ENCODE measurements at places on chromosomes 4 and X.

GRCh38 chr4:174713181-174713580 is 115.9 kb downstream of the GLRA3 start:
- no peak for DNase-seq

DNA sequence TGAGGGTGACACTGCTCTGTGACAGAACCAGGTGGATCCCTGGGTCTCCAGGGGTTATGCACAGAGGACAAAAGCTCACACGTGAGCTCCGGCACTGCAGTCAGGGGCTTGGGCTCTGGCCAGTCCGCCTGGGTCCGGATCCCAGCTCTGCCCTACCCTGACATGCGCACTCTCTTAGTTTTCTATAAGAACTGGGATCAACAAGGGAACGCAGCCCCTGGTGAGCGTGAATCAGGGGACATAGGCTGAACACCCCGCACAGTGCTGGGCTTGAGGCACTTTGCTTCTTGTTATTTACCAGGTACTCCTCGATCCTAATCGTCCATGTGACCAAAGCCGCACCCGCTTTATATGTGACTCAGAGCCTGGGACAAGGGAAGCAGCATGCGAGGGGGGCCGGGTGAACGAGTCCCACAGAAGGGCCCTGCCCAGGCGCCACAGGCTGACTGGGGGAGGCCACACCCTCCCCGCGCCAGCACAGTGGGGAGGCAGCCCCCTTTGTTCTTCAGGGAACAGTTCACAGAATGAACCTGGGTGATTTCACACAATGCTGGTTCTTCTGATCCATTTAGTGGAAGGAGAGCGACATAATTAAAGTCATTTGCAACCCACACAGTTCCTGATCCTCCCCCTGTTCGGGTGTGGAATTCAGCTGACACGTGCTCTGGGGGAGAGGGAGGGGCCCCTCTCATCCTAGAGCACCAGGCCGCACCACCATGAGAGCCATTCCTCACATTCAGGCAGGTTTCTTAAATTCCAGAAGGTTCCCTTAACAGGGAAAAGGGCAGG is 55.5 kb downstream of the WFS1 start:
- DNase-seq: no peak

DNA sequence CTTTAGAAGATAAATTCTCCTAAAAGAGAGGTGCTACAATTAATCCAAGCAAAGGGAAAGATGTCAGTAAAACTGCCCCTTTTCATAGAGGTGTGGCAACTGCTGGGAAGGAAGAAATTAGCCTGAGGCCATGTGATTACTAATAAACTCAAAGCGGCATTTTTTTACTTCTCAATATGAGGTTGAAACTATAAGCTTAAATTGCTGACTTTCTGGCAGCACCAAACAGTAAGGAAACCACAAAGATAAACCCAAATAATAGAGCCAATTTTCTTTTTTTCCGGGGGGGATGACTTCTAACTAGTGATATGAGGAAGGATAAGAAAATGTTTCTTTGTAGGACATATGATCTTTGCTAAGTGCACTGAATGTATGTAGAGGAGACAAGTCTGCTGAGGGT is 30.9 kb downstream of the AR start:
- DNase-seq: no peak

GRCh38 chrX:153638436-153639176 is 8.4 kb upstream of the DUSP9 start:
- DNase-seq: no peak

DNA sequence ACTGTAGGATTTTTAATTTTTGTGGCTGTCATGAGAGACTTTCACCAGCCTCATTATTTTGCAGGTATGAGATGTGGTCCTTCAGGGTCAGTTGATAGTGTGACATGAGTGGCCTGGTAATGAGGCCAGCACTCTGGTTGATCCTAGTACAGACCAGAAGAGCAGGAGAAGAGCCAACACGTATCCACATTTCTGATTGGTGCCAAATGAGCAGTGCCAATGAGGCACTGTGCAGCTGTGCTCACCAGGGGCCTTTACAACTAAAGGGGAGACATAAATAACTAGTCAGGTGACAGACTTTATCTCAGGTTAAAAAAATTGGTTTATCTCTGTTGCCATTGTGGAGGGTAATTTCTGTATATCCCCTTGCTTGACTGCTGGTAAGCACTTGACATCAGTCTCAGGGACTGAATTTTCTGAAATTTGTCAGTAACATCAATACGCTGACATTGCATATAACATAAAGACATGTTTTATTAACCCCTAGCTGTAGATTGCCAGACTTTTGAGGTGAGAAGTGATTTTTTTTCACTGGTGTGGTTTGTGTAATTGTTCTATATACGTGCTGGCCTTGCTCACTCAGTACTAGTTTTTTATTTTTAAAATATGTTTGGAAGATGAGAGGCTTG is 101.2 kb downstream of the AFF1 start:
- DNase-seq: no peak

- no peak for DNase-seq
These were observed 6.9 kb downstream of the SHROOM3 start for GRCh38 chr4:76441881-76442280.

- no peak for DNase-seq
These were observed 194.6 kb upstream of the FTHL17 start for GRCh38 chrX:31266203-31267076.

DNA sequence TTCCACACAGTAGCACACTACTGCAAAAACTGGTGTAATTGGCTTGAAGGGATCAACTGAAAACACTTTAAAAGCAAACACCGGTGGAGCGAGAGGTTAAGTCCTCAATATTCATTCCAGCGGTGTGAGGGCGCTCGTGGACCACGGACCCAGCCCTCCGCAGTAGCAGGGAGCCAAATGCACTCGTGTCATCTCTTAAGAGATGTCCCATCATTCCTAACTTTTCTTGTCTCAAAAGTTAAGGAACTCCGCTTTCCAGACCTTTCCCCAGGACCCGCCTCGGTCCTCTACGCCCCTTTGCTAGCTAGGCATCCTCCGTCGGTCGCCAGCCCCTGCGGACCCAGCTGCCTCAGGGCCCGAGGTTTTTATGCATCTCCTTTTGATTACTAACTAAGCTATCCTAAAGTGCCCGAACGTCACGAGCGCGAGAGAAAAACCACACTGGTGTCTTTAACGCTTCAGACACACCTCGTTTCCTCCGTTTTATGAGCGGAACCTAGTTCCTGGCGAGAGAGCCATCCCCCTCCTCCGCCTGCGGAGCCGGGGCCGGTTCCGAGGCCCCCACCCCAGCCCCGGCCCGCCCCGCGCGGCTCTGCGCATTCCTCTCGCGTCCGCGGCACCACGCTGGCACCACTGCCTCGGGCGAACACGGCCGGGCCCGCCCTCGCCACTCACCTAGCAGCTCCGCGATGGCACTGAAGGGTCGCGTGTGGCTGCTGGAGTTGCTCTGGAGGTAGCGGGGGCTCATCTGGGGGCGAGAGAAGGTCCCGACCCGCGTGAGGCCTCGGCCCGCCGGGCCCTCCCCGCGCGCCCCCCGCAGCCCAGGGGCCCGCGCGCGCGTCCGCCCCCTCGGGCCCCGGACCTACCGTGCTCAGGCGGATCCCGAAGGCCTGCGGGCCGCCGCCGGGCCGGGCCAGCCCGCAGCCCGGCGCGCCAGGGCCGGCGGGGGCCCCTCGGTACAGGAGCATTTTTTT is 723 bp downstream of the MORC4 start:
- peak; percentile 7 for DNase-seq

DNA sequence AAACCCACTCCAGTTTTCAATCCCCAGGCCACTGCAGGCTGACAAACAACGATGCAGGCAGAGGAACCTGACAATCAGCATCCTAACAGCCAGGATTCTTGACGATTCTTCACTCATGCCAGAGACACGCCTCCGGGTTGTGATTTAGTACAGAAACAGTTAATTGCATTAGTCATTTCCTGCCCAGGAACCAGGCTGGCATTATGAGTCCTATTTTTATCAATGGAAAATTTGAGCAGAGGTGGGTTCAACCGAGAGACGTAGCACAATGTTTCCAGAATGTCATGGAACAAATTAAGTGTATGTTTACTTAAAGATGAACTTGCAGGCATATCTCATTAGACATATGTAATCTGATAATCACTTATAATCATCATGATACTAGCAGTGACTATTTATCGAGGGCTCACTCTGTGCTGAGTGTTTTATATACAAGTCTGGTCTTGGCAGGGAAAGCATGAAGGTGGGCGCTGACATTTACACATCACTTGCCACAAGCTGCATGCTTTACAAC is 159.7 kb downstream of the NSUN7 start:
- no peak for DNase-seq

GRCh38 chr4:118968813-118969212 is 80.2 kb downstream of the SYNPO2 start:
- no peak for DNase-seq

DNA sequence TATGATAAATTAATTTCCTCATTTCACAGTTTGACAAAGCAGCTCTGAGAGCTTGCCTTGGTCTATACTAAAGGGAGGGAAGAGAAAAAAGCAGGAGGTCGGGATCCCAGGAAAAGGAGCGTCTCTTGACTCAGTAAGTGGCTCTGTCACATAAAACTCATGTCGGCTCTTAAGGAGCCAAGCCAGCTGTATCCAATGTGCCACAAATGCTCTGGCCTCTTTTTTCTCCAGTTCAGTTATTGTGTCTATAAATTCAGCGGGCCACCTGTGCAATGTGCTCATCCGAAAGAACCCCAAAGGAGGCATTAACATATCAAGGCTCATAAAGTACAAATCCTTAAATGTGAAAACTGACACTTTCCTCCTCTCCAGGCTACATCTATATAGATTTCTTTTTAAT is 337.7 kb upstream of the FAM241A start:
- DNase-seq: no peak

DNA sequence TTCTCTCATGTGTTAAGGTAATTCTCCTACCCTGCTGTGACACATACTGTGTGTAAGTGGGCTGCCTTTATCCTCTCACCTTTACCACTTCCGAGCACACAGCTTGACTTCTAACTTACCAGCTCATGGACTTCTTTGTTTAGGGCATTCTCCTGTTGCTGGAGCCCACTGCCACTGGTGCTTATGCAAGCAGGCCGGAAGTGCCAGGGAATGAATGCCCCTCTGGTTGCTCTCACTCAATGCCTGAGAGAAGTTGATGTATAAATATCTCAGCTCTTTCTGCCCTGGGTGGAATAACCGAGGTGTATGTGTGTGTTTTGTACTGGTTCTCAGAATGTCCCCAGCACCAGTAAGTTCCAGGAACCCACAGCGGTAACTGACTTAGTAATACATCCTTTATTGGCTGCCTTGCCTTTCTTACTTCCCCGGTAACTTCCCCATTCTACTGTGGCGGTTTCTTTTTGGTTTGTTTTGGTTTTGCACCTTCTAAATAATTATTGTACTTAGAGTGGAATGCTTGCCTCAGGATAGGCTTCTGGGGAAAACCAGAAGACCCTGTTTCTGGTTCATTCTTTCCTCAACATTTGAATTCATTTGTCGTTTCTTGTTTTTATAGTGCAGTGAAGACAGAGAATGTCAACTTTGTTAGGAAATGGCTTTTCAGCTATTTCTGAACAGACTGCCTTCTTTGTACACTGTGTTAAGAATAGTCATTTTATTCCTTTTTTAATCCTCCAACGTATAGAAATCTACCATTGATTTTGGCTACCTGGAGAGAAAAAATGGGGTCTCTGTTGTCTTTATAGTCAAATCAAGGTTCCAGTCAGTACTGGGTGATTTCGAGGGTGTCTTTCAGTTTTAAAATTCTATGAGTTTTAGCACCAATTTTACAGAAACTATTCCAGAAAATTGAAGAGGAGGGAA is 45.4 kb downstream of the CXorf58 start:
- peak; percentile 4 for DNase-seq

GRCh38 chr4:83389756-83390505 is 55.3 kb upstream of the HPSE start:
- DNase-seq: no peak

DNA sequence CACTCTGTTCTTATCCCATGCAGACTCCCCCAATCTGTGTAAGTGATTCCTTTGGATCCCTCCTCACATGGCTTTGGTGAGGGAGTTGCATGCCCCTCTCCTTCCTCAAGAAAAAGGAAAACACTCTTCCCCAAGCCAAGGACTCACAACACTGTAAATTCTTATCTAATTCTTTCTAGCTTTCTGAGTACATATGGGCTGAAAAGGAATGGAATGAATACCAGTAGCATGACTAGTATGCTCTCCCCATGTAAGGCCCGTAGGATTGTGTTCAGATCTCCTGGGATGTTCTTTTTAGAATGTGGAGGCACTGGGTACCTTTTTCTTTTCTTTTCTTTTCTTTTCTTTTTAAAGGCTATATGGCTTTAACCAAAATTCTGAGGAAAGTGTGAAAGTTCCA is 17.0 kb upstream of the MAGED1 start:
- no peak for DNase-seq

DNA sequence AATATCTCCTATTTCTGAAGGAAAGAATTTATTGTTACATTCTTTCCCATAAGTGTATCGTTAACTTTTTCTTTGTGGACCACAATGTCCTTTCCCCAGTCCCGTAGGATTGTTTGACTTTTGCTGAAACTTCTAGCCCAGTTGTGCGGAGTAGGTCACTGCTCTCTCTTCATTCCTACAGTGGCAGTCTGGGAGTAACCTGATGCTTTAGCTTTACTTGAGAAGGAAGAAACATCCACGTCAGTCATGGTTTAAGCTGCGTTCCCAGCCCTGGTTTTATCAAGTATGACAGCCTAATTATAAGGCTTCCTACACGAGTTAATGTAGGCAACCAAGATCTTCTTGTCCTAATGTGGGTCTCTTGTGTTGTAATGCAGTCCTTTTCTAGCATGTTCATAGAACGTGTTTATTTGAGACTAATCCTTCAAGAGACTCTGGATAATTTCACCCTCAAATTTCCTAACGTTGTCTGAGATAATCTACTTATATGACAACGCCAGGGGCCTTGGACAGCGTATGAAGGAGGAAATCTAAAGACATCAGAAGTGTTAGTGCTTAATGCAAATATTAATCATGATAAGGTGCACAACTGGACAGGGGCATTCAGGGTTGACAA is 40.8 kb upstream of the GRPR start:
- DNase-seq: no peak

GRCh38 chr4:1400191-1400805 is 5.9 kb downstream of the NKX1-1 start:
- DNase-seq: no peak

DNA sequence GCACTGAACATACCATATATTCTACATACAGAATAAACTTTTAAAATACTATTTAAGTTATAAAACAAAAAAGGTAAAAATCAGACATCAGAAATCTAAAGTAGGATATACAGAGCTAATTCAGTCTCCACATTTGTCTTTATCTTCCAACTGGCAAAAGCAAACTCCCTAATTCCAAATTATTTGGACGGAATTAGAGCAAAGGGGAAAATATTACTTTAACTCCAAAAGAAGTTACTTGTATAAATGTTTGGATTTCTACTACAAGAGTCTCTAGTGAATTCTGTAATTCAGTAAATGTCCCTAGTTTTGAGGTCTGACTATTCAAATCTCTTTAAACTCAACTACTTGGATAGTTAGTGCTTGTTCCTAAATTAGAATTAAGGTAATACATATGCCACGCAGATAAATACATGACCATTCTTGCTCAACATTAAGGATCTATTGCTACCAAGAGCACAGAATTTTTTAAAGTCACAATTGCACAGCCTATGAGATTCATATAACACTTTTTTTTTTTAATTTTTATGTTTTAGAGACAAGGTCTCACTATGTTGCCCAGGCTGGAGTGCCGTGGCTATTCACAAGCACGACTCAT is 7.3 kb downstream of the ZNF280C start:
- no peak for DNase-seq

- DNase-seq: no peak
These were observed 151.0 kb downstream of the ANTXR2 start for GRCh38 chr4:79922011-79922410.

GRCh38 chrX:12751887-12752286 is 39.3 kb upstream of the PRPS2 start:
- no peak for DNase-seq
